GM23338 (cell line): ENCODE measurements at places on chromosomes 6 and 20. TPM values are rescaled to one million over a fixed set of nuclear protein-coding genes. Genes with fewer than 3 reads are reported as not detected.

GRCh38 chr6:14658886-14659561, 541.5 kb downstream of the CD83 start:
- no peak for DNase-seq
- peaks cover 32% of the 10 kb centered on the region for H3K4me1 ChIP-seq
- no peak overlapping the region for H3K27ac ChIP-seq
- H3K36me3 ChIP-seq: no peaks in the 10 kb centered on the region; the same call in 1 of the 2 replicates
- no peaks in the 10 kb centered on the region for H3K27me3 ChIP-seq

GRCh38 chr6:69791065-69791471, 5.7 kb downstream of the LMBRD1 start:
- peaks cover 12% of the 10 kb centered on the region for H3K4me1 ChIP-seq
- H3K36me3 ChIP-seq: no peaks in the 10 kb centered on the region
- no peak overlapping the region for H3K4me3 ChIP-seq
- peak; percentile 42 for DNase-seq
- H3K27ac ChIP-seq: 0 out of 2 replicates have a peak overlapping the region, but pooled peaks have one; percentile 46

The SHLD1 gene
- total RNA-seq: 1.4 and 5.2 TPM in 2 replicates

- peak overlapping the region; percentile 99 for H3K27ac ChIP-seq
- H3K27me3 ChIP-seq: no peaks in the 10 kb centered on the region
- peak overlapping the region; percentile 91 for H3K4me3 ChIP-seq
Observed at GRCh38 chr6:151390851-151391470, 398 bp downstream of the ZBTB2 start.

The EYA2 gene
- 0.16 and 0.56 TPM in 2 replicates for total RNA-seq

GRCh38 chr6:156336089-156336488, 441.1 kb upstream of the ARID1B start:
- no peak overlapping the region for H3K27ac ChIP-seq
- H3K36me3 ChIP-seq: peaks cover 13% of the 10 kb centered on the region
- no peak for DNase-seq
- no peak overlapping the region for H3K4me3 ChIP-seq
- H3K27me3 ChIP-seq: no peaks in the 10 kb centered on the region

DNA sequence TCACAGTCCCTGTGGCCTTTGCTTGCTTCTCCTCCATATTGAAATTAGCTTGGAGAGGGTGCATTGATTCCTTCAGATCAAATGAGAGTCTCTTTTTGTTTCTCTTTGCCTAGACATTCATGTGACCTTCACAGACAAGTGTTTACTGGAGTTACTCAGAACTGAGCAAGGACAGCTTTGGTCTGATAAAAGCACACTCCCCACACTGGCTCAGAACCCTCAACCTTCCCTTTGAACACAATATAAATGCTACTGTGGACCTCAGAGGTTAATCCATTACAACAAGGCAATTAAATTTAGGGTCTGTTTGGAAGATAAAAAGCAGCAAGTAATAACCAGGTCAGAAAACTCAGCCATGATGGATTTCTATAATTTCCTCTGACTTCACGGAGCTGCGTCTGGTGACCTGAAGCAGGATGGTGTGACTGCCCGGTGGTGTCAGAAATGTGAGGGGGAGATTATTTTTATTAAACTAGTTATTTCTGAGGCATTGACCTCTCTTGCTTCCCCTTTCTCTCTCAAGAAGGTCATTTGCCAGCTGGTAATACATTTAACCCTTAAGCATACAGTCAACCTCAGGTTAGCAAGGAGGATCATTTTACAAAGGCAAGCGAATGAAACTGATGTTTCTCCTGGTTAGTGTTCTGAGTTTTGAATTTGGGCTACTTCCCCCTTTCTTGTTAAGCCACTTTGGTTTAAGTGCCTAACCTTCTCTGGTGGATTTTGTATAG, 208.2 kb downstream of the CLIC5 start:
- H3K4me3 ChIP-seq: no peak overlapping the region
- no peaks in the 10 kb centered on the region; the same call in 1 of the 2 replicates for H3K36me3 ChIP-seq
- no peak overlapping the region for H3K27ac ChIP-seq
- DNase-seq: no peak

The VNN1 gene
- total RNA-seq: not detected in 2 replicates

DNA sequence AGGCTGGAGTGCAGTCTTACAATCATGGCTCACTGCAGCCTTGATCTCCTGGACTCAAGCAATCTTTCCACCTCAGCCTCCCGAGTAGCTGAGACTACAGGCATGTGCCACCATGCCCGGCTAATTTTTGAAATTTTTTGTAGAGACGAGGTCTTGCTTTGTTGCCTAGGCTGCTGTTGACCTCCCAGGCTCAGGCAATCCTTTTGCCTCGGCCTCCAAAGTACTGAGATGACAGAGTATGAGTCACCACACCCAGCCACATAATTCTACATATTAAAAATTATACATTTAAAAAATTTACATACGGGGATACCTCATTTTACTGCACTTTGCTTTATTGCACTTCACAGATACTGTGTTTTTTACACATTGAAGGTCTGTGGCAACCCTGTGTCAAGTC, 115.1 kb downstream of the MAN1A1 start:
- no peaks in the 10 kb centered on the region for H3K27me3 ChIP-seq
- H3K36me3 ChIP-seq: no peaks in the 10 kb centered on the region
- H3K4me1 ChIP-seq: peaks cover 2% of the 10 kb centered on the region; the same call in 1 of the 2 replicates
- H3K27ac ChIP-seq: no peak overlapping the region

DNA sequence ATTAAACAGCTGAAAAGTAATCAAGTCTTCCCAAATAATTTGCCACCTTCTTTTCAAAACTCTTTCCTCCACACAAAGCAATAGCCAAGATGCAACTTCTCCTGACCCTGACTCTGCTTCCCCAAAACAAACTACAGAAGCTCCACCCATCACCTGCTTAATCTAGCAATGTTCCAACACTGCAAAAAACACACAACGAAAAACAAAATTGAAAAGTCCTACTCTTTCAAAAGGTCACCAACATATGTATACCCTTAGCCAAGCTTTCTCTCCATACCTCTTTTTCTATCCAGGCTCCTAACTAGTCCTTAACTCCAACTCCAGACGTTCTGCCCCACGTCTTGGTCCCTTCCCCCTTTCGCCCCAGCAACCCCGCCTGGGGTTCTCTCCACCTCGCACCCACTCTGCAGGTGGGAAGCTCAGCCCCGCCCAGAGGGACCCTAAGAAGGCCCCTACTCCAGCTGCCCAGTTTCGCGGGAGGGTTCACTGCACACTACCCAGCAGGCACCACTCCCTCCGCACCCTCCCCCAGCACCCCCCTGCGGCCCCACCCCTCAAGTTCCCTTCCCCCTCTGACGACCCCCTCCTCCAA, 717 bp downstream of the CSNK2A1 start:
- peaks cover 9% of the 10 kb centered on the region; the same call in 1 of the 2 replicates for H3K27me3 ChIP-seq
- H3K4me1 ChIP-seq: peaks cover 38% of the 10 kb centered on the region
- peak overlapping the region; percentile 98 for H3K4me3 ChIP-seq
- H3K36me3 ChIP-seq: no peaks in the 10 kb centered on the region

- H3K4me1 ChIP-seq: no peaks in the 10 kb centered on the region
- no peaks in the 10 kb centered on the region for H3K27me3 ChIP-seq
- H3K36me3 ChIP-seq: no peaks in the 10 kb centered on the region
- DNase-seq: no peak
Observed at GRCh38 chr6:117169781-117170281, 95.5 kb upstream of the VGLL2 start.

DNA sequence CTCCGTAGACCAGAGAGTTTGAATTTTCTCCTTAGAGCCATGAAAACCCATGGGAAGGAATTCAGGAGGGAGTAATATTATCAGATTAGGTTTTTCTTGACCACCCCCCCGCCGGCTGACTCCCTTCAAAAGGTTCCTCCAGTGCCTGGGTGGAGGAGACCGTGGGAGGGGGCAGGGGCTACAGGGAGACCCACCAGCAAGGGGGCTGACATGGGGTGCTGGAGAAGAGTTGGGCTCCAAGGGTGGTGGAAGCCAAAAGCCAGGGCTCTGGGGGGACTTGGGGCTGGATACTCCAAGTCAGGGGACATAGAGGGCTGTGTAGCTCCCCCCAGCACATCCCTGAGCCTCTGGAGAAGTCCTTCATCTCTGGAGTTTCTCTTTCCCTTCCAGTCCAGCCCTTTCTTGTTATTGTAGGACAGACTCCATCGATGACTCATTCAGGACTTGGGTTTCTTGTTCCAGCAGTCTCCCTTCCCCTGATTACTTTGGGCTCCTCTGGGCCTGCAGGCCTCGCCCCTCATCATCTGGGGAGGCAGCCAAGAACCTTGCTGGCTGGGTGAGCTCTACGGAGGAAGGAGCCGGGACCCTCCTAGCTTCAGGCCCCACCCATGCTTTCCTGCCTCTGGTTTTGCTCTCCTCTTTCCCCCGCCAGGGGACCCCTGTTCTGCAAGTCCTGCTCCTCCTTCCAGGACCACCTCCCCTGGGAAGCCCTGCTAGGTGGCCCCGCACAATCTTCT, 10.5 kb upstream of the KIAA1755 start:
- no peak overlapping the region for H3K4me3 ChIP-seq
- no peaks in the 10 kb centered on the region for H3K27me3 ChIP-seq
- no peaks in the 10 kb centered on the region for H3K4me1 ChIP-seq
- H3K27ac ChIP-seq: no peak overlapping the region
- no peak for DNase-seq

- no peaks in the 10 kb centered on the region for H3K27me3 ChIP-seq
- no peak overlapping the region for H3K4me3 ChIP-seq
- H3K4me1 ChIP-seq: peaks cover 28% of the 10 kb centered on the region
- peak; percentile 43 for DNase-seq
Observed at GRCh38 chr6:82257088-82257774, 9.7 kb upstream of the IBTK start.

The PBOV1 gene
- not detected in 2 replicates for total RNA-seq

The GNMT gene
- not detected in 2 replicates for total RNA-seq

DNA sequence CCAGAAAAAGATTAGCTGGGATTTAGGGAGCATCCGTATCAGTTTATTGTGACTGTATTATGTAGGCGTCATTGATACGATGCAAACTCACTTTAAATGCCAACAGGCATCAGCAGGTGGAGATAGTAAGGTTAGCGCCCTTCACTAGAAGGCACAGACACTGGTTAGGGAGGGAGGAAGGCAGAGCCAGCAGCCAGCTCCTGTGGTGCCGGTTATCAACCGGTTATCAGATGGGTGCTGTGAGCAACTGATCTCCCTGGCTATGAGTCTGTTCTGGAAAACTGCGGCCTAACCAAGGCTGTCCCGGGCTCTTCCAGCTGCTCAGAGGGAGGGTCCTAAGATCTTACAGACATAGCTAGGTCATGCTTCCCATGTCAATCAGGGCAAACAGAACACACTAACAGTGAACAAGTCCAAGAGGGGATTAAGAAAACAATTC, 47.5 kb upstream of the CD93 start:
- no peak overlapping the region for H3K27ac ChIP-seq
- no peaks in the 10 kb centered on the region for H3K4me1 ChIP-seq
- no peak for DNase-seq
- H3K4me3 ChIP-seq: no peak overlapping the region
- no peaks in the 10 kb centered on the region for H3K27me3 ChIP-seq

DNA sequence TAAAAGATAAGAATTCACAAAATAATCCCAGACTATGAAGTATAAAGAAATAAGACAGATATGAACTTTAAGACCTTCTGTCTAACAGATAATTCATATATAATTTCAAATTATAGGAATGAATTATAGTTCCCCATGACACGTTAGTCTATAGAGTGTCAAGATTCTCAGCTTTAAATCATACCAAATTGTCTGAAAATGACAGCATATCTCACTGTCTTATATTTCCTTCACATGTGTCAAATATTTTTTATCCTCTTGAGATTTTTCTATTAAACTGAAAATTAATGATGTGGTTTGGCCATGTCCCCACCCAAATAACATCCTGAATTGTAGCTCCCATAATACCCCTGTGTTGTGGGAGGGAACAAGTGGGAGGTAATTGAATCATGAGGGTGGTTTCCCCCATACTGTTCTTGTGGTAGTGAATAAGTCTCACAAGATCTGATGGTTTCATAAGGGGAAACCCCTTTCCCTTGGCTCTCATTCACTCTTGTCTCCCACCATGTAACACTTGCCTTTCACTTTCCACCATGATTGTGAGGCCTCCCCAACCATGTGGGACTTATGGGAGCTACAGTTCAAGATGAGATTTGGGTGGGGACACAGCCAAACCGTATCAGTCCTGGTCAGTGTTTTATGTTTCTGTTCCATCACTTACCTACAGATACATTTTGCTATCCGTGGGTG, 825.3 kb upstream of the GJE1 start:
- no peak overlapping the region for H3K4me3 ChIP-seq
- peaks cover 6% of the 10 kb centered on the region; the same call in 1 of the 2 replicates for H3K36me3 ChIP-seq

- no peak overlapping the region for H3K27ac ChIP-seq
- H3K4me1 ChIP-seq: no peaks in the 10 kb centered on the region
- no peaks in the 10 kb centered on the region for H3K36me3 ChIP-seq
- DNase-seq: no peak
- no peak overlapping the region for H3K4me3 ChIP-seq
Observed at GRCh38 chr6:134840086-134840867, 109.6 kb downstream of the ALDH8A1 start.

GRCh38 chr20:9993137-9993536, 41.6 kb upstream of the ANKEF1 start:
- no peak overlapping the region for H3K4me3 ChIP-seq
- no peaks in the 10 kb centered on the region for H3K4me1 ChIP-seq
- H3K36me3 ChIP-seq: no peaks in the 10 kb centered on the region
- no peak for DNase-seq
- no peak overlapping the region for H3K27ac ChIP-seq

DNA sequence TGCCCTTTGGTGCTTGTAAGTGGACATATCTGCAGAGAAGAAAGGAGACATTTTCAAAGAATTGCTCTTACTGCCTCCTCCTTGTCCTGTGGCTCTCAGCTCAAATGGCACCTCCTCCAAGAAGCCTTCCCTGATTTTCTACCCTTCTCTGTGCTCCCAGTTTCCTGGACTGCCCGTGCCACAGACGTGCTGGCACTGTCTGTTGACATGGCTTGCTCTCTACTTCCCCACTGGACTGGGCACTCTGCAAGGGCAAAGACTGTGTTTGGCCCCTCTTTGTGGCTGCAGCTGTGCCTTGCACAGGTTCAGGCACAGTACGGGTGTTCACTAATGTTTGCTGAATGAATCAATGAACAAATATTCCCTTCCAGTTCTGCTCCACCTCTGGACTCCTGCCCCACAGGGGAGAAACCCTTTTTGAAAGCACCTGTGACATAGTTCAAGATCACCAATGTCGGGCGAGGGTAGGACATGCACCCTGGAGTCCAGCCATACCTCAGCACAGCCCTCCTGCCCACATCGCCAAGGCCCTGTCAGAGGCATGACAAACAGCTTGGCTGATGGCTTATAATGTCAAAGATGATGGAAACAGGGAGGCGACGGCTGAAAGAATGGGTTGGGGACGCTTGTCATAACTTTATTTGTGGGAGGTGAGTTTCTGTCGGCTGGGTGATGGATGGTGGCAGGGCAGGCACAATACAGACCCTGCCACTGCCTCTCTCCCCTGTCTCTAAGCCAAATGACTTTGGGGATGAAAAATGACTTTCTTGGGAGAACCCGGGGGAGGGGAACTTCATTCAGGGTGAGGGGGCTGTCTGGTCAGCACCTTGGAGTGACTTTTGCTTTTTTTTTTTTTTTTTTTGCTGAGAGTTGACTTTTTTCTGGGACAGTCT, 15.6 kb upstream of the CTNNBL1 start:
- no peaks in the 10 kb centered on the region for H3K4me1 ChIP-seq
- no peak for DNase-seq
- no peak overlapping the region for H3K4me3 ChIP-seq
- H3K36me3 ChIP-seq: no peaks in the 10 kb centered on the region
- H3K27ac ChIP-seq: no peak overlapping the region
